Activated CD4-positive, CD25-positive, alpha-beta regulatory T cell treated with anti-CD3 and anti-CD28 coated beads, Interleukin-2, amount 50 U/mL, for 24 hours (primary cell): ENCODE measurements at places on chromosomes 6 and 20.

- ATAC-seq: no peak
These were observed 620 bp downstream of the TJAP1 start for GRCh38 chr6:43478008-43478372.

GRCh38 chr20:4812641-4813075 lies 90.9 kb downstream of the PRND start:
- ATAC-seq: no peak

DNA sequence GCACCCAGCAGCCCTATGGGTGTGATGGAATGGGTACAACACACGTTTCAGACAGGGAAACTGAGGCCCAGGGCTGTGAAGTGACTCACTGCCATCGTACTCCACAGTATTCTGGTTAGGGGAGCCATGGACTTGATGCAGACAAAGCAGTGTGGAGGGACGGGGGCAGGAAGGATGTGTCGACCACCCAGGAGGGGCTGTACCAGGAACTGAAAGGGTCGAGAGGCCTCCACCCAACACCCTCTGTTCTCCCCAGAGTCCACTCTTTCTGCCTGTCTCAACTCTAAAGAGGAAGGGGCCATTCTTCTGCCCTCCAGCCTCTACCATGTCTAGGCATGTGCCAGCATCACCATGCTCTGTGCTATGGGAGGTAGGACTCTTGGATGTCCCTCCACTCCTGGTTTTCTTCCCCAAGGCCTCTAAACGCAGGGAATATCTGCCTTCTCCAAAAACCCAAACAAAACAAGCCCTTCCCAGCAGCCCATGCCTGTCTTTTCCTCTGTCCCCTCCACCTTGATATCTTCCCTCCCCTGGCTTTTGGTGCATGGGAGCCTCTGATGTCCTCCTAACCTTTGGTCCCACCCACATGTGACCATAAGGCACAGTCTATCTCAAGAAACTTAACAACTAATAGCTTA lies 7.4 kb downstream of the SLC22A1 start:
- no peak for ATAC-seq

DNA sequence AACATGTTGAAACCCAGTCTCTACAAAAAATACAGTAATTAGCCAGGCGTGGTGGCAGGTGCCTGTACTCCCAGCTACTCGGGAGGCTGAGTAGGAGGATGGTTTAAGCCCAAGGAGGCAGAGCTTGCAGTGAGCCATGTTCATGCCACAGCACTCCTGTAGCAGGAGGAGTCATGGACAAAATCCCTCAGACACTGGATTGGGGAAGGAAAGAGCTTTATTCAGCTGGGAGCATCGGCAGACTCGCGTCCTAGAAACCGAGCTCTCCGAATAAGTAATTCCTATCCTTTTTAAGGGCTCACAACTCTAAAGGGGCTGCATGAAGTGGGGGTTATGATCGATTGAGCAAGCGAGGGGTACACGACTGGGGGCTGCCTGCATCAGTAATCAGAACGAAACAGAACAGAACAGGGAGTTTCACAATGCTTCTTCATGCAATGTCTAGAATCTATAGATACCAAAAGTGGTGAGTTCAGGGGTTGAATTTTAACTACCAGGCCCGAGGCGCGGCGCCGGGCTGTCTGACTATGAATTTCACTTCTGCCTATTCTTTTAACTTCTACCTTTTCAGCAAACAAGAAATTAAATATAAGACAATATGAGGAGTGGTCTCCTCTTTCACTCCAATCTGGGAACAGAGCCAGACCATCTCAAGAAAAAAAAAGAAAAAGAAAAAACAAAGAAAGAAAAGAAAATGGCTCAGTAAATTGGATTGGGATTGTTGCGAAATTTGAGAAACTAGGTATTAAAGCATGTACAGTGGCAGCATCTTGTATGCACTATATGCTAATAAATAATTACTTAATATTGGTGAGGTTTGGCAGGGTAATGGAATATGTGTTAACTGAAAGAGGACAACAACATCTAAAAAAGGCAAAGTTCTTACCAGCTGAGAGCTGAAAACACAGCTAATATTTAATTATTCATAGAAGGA lies 23.6 kb downstream of the HMGN4 start:
- ATAC-seq: no peak

DNA sequence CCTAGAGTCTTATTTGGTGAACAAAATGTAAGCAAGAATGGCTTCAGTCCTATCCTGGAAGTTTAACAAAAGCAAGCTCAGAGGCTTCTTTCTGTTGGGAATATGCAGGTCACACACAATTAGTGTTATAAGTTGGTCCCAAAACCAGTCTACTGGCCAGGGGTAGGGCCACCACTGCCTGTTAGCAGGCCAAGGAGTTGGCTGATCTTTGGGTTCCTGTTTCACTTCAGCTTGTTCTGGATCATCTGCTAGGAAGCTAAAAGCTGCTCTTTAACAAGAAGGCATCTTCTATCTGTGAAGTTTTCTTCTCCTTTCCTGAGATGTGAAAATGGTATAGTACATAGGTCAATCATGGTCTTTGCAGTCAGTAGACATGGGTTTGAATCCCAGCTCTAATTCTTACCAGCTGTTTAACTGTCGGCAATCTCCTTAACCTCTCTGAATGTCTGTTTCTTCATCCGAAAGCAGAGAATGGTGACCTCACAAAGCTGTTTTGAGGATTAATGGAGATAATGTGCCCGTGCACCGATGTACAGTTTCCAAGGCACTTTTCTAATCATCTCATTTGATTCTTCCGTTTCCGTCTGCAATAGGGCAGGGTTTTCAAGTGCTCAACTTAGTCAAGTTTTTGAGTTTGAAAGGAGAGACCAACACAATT lies 271.2 kb upstream of the TAB2 start:
- no peak for ATAC-seq
